H4 (cell line): ENCODE measurements at places on chromosomes 4 and X. TPM values are rescaled to one million over a fixed set of nuclear protein-coding genes. Genes with fewer than 3 reads are reported as not detected.

The SH3D19 gene
- total RNA-seq = 4.4 and 8.6 TPM in 2 replicates

DNA sequence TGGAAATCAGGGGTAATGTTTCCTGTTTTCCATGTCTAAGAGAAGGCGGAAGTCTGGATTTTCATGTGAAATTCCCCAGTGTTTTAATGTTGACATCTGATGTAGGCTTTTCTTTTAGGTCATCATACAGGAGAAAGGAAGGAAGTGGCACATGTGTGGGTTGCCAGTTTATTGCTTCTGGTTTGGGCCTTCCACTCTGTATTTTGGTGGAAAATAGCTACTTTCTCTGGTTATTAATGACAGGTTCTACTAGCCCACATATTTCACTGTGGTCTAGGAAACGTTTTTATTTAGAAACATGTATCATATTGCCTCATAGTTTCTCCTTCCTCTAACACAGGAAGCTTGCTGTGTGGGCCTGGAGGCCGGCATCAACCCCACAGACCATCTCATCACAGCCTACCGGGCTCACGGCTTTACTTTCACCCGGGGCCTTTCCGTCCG lies 7.2 kb downstream of the PDHA1 start:
- no peak for DNase-seq

DNA sequence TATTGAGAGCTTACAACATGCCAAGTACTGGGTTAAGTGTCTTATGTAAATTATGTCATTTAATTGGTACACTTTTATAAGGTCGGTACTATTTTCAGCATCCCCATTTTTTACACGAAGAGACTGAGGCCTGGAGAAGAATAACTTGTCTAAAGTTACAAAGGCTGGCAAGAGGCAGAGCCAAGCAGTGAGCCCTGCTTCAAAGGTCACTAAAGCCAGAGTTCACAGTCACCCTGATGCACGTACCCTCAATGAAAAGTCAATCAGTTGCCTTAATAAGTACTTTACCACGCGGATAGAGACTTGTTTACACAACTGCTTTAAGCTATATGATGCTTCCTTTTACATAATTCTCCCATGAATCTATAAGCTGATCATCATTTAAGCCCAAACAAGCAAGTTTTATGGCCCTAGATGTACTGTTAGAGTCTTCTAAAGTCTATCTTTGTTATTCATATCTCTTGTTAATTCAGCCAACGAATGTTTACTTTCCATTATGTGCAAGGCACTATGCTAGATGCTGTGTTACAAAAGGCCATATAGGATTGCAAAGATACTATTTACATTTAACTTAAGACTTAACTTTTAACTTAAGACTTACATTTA lies 57.4 kb downstream of the SEL1L3 start:
- DNase-seq = no peak

- DNase-seq = no peak
Measured at GRCh38 chrX:150984169-150984824, 1.2 kb downstream of the HMGB3 start.

DNA sequence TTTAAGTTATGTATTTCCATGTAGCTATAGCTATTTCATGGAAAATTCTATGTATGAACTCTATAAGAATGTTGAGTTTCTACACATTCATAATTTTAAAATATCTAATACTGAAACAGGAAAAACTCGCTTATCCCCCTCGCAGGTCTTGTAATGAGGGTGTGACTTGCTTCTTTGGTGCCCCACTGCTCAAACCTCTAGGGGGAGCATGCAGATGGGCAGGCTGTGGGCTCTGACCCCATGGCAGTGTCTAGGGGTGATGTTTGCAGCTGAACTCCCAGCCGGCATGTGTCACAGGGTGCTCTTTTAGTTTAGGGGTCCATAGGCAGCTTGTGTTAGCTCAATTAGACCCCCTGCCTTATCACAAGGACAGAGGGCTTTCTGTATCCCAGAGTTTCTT lies 1825.7 kb upstream of the ADGRL3 start:
- DNase-seq = no peak

DNA sequence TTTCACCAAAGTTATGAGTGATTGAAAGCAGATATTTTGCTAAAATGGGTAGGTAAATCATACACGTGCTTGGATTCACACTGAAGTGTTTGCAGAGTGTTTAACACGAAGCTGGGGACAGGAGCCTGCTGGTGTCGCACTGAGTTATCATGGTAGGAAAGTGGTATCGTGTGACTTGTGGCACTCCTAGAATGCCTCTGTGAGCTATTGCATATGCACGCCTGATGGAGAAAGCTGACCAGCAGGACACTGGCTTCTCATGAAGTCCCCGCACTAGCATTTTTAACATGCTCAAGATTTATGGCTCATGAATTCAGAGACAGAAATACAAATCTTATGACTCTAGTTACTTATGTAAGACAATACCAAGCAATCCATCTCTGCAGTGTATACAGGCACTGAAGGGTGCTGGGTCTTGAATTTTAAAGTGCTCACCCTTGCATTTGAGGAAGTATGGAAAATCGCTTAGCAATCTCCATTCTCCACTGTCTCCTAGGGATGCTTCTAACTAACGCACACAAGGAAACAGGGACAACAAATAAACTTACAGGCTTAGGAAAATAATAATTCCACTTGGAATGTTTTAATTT lies 19.8 kb downstream of the VCX3B start:
- DNase-seq = no peak
